Stimulated activated CD4-positive, alpha-beta T cell treated with anti-CD3 and anti-CD28 coated beads, Interleukin-4, amount 100 ng/mL, for 1 hour (primary cell): ENCODE measurements at places on chromosomes 7 and 10.

DNA sequence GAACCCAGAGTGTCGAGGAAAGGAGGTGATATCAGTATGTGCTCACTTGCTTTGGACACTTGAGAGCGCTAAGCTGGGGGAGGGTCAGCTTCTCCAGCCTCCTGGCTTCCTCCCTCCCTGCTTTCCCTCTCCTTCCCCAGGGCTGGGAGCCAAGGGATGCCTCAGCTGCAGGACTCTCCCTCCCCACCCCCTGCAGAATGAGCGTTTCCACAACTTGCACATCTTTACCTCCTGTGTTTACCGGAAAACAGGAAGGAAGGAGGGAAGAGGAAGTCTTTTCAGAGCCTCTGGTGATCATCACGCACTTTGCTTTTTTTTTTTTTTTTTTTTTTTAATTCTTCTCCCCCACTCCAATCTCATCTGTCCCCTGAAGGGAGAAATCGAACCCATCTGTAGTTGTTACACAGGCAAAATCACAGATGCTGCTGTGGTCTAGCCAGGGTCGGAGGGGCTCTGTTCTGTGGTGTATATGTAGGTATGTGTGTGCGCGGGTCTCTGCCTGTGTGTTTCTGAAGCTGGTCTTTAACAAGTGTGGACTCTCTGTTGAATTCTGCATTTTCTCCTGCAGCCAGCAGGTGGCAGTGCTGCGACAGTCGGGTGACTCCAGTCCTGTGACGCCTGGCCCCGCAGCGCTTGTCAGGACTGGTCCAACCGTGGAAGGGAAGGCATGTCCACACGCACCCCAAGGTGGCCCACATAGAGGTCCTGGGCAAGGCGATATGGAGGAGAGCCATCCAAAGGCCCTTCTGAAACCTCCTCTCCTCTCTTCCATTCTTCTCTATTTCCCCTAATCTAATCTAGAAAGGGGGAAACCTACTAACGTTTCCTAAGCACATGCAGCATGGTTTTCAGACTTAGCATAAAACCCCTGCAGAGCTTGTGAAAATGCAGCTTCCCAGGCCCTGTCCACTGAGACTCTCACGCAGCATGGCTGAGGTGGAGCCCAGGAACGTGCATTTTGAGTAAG lies 257.6 kb downstream of the PLXNA4 start:
- peak; percentile 79 for DNase-seq

GRCh38 chr10:34875061-34875460 lies 60.0 kb upstream of the PARD3 start:
- DNase-seq: no peak

DNA sequence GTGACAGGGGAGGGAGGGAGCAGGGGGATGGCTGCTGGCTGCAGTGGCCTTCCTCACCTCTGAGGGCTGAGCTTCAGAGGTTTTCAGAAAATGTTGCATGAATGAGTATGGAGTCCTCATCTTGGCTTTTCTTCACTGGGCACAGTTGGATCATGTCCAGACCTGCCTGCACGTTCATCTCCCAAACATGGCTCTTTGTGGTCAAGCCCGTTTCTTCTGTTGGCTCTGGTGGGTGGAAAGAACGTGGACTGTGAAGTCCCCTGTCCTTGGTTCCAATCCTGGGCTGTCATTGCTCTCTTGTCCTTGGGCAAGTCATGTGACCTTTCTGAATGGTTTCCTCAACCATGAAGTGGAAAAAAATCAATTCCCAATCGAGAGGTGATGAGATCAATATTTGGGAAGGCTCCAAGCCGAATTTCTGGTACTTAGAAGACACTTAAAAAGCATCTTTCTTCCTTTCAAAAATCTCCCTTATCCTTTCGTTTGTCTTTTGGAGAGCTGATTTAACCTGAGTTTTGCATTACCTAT lies 34.5 kb downstream of the TSPAN14 start:
- DNase-seq: no peak

DNA sequence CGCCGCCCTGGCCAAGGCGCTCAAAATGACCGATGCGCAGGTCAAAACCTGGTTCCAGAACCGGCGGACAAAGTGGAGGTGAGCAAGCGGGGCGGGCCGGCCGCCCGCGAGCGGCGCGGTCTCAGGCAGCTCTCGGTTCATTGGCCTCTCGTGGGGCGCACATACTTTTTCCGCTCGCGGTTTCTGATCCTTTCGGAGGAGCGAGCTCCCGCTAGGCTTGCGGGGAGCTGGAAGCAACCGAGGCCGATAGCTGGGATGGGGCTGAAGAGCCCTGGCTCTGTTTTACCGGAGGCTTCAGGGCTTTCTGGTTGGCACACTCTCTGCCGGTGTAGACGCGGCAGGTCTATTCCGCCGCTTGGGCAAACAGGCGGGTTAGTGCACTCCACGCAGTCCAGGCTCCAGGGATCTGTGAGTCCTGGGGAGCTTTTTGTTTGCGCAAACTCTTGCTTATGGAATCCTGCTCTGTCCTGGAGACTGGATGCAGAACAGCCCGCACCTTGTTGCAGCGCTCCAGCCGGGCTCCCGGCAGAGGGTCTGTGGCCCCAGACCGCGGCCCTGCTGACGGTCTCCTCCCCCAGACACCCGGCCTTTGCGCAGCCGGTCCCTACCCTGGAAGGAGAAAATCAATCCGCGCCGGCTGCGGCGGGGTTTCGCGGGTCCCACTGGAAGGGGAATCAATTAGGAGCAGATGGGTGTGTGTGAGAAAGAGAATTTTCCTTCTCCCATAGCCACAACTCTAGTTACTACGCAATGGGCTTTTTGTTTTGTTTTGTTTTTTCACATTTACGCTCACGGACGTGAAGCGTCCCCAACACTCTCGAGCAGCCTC lies 3.4 kb downstream of the TLX1 start:
- no peak for DNase-seq

- no peak for DNase-seq
Measured at GRCh38 chr7:17939211-17939605, 1.1 kb downstream of the SNX13 start.

GRCh38 chr10:112779025-112779770 lies 170.8 kb upstream of the TCF7L2 start:
- DNase-seq: no peak

GRCh38 chr7:1058821-1059199 lies 14.5 kb downstream of the GPR146 start:
- no peak for DNase-seq

GRCh38 chr10:3132036-3133025 lies 40.3 kb downstream of the PITRM1 start:
- no peak for DNase-seq

GRCh38 chr10:77325233-77325537 lies 312.4 kb downstream of the KCNMA1 start:
- DNase-seq: no peak

GRCh38 chr7:124187962-124188361 lies 155.1 kb upstream of the TMEM229A start:
- DNase-seq: no peak

DNA sequence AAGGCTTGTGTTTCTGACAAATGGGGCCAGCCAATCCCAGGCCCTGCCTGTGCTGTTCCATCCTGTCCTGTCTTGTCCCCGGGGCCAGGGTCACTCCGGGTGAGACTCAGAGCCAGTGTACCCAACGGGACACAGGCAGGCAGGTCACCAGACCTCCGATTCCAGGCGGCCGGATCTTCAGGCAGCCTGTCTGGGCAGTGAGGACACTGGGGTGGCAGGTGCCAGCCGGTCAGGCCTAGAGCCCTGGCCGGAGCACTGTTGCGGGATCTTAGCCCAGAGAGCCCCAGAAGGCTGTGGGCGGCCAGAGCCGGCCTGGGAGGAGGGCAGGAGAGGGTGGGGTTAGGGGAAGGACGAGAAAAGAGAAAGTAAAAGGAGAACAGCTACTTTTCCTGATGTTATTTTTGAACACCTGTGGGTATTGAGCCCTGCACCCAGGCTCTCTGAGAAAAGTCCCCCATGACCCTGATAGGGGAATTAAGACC lies 134.3 kb upstream of the TNRC18 start:
- DNase-seq: peak; percentile 11

DNA sequence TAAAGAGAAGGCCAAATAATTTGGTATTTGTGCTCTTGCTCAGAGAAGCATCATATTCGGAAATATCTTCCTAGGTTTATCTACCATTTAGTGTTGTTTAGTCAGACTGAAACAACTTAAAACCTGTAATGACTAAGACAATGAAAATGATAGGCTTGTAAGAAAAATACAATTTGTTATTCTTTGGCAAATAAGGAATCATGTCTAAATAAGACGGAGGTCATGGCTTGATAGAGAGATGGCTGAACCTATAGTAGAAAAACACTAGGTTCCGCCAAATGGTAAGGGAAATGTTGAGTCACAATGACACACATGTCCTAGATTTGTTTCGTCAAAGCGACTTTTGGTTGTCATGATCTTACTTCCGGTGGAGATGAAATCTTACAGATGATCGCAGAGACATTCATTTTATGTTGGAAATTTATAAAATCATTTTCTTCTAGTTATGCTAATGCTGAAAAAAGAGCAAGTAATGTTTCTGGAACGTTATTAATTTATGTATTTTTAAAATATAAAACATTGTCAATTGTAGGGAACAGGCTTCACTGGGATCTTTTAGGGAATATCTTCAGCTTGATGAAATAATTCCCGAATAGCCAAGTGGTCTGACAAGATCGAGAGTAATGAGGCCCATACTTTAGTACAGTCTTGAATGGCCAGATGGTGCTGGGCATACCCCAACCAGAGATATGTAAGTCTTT lies 1.0 kb downstream of the SRGN start:
- DNase-seq: no peak

DNA sequence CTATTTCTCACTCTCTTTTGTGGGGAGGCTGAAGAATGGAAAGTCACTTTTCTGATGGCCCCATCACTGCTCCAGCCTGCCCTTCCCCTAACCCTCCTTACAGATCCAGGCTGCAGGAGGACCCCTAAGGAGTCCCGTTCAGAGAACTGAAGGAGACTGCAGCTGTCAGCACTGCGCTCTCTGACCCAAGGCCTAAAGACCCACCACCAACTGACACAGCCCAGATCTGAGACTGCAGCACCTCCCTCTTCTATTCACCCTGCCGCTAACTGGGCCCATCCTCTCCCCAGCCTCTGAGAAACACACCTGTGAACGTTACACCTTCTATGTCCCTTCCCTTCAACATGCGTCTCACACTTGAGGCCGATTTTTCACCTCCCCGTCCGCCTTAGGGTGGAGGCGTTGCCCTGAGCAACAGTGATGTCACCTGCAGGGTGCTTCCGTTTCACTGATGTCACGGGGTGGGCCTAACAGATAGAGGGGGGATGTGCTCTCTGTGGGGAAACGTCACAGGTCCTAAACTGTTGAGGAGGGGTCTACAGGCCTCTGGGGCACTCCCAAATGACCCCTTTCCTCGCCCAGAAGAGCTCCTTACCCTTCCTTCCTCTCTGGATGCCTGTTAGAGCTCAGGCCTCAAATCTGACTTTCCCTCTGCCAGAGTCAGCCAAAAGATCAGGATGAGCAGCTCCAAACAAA lies 5.1 kb downstream of the ITPRIP start:
- peak; percentile 43 for DNase-seq

DNA sequence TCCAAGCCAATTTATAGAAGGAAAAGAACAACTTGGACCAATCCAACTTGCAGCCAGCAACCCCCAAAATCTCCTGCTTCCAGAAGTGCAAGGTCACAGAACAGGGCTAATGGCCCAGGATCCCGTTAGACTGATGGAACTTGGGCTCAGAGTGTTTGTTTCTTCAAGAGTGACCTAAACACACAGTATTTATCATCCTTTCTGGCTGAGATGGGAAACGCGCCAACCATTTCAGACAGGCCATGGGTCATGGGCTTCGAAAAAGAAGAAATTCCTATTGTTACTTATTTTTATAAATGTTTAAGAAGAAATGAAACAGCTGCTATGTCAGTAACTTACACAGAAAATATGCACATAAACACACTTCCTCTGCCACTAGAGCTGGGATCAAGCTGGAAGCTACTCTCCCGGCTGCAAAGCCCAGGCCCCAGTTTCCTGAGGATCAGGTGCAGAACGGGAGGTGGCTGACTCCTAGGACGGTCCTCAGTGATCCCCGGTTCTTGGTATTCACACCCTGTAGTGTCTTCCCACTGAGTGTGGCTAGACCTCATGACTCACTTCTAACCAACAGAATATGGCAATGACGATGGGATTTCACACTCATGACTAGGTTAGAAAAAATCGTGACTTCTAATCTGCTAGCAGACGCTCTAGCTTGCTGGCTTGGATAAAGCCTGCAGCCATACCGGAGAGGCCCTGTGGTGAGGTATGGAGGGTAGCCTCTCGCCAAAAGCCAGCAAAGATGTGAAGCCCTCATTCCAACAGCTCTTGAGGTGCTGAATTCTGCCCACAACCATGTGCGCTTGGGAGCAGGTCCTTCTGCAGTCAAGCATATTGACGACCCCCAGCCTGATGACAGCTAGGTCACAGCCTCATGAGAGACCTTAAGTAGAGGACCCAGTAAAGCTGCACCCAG lies 60.2 kb downstream of the CHST15 start:
- DNase-seq: no peak

DNA sequence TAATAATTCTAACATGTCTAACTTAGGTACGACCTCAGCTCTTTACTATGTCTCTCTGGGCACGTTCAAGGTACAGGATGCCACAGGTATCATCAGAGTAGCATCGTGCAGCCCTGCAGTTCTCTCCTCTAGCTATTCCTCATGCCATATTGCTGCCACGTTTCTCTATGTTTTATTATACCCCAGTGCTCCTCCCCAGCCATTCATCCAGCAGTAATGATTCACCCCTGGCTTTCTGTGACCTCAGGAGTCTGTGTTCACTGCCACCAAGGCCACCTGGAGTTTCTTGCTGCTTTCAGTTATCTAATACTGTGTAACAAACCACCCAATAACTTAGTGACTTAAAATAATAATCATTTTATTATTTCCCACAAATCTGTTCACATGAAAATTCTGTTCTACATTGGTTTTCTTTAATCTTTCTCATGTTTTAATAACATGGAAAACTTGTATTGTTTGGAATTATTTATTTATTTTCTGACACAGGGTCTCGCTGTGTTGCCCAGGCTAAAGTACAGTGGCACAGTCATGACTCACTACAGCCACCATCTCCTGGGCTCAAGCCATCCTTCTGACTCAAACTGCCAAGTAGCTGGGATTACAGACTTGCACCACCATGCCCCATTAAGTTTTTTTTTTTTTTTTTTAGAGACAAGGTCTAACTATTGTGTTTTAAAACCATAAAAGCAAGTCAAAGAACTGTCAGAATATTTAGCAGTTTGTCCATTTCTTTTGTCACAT lies 21.8 kb downstream of the REEP3 start:
- DNase-seq: no peak

DNA sequence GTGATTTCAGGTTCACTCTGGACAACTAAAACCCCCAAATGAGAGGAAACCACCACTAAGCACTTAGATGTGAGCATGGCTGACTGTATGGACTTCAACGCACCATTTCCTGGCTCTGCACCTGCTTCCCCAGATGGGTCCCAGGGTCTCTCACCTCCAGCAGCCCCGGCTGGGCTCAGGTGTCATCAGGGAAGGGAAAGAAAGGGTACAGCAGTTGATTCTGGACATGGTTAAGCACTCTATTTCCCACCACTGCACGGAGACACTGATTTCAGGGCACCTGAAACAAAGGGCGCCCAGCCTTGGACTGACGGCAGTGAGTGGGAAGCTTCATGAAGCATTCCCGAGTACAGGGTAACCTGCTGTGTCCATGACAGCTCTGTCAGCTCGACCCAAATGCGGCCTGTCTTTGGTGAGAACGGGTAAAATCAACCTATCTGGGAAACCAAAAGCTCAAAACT lies 19.0 kb downstream of the FAM53B start:
- no peak for DNase-seq
